ENCODE measurements at places on chromosomes 11 and 22. TPM values are rescaled to one million over a fixed set of nuclear protein-coding genes. Genes with fewer than 3 reads are reported as not detected.

The TXN2 gene
- total RNA-seq, result 92.8 TPM

The ABCC8 gene
- 3.9 TPM for total RNA-seq

The PANX3 gene
- not detected for total RNA-seq

DNA sequence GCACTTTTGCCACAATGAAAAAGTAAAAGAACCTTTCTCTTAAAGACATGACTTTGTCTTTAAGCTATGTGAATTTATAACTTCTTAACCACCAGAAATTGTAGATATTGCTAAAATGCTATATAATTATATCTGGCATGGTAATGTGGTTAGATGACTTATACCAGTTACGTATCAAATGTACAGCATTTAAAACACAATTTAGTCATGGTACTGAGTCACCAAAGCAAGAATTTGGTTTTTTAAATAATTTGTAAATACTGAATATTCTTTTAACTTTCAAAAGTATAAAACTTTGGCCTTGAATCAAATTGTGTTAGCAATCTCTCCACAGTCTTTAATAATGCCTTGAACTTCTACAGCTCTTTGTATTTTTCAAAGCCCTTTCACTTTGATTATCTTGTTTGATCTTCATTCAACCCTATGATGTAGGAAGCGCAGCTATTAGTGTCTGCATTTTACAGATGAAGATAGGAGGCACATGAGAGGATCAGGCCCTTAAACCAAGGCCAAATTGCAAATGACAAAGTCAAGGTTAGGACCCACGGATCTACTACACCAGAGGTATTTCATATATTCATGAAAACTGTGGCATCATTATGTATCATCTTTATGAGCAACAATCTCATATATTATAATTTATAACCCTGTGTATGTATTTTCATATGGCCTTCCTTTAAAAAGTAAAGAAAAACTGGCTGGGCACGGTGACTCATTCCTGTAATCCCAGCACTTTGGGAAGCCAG is 4.4 kb upstream of the SYTL2 start:
- DNase-seq, result no peak

DNA sequence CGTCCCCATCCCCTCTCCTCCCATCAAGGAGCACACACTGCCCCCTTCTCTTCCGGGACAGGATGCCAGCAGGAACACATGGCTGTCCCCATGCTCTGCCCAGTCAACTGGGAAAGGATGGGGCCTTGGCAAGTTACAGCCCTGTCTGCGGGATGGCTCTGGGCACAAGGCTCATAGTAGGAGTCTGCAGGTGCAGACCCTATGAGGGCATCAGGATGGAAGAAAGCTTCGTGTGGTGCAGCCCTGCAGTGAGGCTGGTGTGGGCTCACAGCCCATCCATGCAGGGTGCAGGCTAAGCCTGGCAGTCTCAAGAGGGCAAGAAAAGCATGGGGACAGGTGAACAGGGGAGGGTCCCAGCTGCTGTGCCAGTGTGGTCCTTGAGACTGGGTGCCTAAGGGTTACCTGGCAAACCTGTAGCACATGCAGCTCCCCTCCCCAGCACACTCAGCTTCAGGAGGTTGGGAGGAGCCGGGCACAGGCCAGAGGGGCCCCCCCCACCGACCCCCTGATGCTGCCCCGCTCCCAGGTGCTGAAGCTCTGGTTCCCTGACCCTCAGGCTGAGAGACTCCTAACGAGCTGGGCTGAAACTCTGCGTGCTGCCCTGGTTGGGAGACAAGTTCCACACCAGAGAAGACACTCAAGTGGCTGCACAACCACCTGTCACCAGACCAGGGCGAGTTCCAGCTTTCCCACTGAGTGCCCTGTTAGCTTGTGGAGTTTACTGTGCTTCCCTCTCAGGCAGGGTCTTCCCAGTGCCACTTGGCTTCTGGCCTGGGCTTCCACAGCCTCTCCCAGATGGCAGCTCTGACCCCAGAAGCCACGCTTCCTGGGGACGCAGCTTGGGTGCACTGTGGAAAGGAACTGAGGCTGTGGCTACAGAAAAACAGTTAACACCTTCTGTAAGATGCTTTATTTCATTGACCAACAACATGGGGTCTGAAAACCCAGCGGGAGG is 3.3 kb upstream of the SCARF2 start:
- peak; percentile 31 for DNase-seq

- DNase-seq, result no peak
These were observed 297.6 kb downstream of the KIRREL3 start for GRCh38 chr11:126702987-126703386.

Data from cardiac septum (tissue), 1 donor.